Nephron progenitor cell (in vitro differentiated cells): ENCODE measurements at places on chromosomes 1 and 21.

DNA sequence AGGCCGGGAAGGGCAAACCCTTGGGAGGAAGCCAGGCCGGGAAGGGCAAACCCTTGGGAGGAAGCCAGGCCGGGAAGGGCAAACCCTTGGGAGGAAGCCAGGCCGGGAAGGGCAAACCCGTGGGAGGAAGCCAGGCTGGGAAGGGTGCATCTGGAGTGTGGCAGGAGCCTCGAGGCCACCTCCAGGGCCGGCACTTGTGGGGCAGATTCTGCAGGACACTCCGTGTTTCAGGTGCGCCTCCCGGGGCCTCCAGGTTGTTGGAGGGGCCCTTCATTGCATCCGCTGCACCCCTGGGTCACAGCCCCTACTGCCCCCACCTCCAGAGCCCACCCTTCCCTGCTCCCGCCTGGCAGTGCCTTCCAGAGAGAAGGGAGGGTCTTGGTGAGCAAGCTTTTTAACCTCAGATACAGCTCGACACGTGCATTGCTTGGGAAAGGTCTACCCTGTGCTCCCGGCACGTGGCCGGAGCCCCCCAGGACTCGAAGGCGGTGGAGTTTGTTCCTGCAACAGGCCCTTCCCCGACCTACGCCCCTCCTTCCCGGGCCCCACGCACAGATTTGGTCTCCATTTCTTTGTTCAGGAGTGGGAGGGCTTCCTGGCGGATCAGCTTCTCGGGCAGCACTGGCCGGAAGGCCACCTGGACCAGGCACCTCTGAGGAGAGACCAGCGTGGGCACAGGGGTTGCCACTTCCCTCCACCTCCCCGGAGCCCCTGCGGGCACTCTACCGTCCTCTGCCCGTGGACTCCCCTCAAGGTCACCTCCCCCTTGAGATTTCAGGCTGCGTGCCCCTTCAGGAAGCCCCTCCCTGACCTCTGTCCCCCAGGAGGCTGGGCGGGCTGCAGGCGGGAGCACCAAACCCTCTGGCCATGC lies 9.4 kb upstream of the TMEM52 start:
- no peak for DNase-seq

GRCh38 chr1:53927376-53927881 lies 18.1 kb downstream of the IFT25 start:
- no peak for DNase-seq

GRCh38 chr1:6653436-6654290 lies 29.0 kb downstream of the THAP3 start:
- DNase-seq, result no peak

DNA sequence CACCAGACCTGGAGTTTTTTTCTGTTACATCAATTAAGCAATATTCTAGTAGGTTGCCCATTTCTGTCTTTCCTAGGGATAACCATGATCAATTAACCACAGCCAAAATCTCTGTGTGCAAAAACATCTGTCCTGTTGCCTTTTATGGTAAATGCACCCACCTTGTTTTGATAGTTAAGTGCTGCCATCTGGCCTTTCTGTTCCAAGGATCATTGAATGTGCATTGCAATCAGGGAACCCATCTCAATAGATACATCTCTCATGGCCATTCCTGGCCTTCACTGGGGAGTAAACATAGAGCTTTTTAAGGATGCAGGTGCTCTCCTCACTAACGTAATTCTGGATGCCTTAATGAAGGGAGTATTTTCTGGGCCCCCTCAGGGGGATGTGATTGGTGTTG lies 111.8 kb upstream of the KIAA1614 start:
- DNase-seq, result no peak

- peak; percentile 27 for DNase-seq
Observed at GRCh38 chr21:30408782-30409494, 13.1 kb downstream of the KRTAP13-1 start.

DNA sequence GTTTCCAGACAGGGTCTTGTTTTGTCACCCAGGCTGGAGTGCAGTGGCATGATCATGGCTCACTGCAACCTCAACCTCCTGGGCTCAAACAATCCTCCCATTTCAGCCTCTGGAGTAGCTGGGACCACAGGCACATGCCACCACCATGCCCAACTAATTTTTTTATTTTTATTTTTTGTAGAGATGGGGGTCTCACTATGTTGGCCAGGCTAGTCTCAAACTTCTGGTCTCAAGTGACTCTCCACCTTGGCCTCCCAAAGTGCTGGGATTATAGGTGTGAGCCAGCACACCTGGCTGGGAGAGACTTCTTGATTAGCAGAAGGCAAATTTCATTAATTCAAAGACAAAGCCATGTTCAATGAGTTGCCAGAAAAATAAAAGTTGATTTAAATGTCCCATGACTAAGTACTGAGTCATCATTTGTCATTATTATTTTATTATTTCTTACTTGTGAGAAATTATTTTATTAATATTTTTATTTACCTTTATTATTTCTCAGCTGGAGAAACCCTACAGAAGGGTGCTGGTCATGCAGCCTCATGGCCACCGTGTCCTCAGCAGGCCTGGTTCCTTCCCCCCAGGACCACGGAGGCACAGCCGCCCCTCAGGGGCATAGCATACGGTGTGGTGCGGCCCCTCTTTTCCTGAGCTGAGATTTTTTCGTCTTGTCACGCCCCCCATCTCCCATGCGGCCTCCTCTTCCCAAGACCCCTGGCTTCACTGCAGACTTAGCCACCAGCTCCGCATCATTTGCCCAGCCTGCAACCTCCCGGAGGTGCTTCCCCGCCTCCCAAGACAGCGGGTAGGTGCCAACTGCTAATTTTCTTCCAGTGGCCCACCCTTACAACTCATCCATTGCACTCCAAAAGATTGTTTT lies 55.3 kb upstream of the SIM2 start:
- DNase-seq, result no peak

DNA sequence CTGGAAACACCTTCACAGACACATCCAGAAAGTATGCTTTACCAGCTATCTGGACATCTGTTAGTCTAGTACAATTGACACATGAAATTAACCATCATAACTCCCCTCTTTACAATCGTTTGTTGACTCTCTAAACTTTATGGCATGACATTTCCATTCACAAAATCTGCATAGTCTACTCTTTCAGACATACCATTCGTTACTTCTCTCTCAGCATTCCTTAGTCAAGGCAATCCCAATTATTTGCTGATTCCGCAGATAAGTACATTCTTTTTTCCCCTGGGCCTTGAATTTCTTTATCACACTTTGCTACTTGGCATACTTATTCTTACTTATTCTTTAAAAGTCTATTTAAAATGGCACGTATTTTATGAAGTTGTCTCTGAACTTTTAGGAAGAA lies 15.1 kb upstream of the CRB1 start:
- DNase-seq, result no peak

- peak; percentile 57 for DNase-seq
Observed at GRCh38 chr1:46549697-46550681, 1.5 kb downstream of the KNCN start.

- no peak for DNase-seq
Observed at GRCh38 chr1:46220808-46221207, 17.7 kb downstream of the LURAP1 start.

DNA sequence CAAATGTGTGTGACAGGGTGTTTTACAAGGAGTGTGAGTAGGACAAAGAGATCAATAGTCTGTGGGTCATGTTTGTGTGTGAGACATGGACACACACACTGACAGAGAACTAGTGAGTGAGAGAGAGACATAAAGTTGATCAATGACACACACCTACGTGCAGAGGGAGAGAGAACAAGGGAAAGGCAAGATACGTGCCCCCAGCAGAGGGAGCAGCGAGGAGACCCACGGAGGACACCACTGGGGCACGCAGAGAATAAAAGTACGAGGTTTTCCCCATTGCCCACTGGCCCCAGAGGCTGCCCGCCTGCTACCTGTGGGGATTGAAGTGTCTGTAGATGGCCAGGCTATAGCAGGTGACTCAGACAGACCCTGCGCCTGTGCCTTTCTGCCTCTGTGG lies 130.2 kb upstream of the CSF3R start:
- no peak for DNase-seq

DNA sequence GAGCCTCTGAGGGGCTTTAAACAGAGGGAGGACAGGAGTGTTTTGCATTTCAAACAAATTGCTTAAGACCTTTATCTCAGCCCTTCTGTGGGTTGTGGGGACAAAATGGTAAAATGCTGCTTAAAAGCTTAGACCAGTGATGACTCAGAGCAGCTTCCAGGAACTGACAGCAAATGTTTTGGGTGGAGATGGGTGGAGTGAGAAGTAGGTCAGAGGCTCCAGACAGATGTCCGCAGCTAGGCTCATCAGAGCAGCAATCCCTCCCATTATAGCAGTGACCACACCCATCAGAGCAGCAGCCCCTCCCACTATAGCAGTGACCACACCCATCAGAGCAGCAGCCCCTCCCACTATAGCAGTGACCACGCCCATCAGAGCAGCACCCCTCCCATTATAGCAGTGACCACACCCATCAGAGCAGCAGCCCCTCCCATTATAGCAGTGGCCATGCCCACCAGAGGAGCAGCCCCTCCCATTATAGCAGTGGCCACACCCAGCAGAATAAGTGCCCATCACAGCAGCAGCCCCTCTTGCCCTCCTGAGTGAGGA lies 532.2 kb downstream of the MATN1 start:
- peak; percentile 22 for DNase-seq

DNA sequence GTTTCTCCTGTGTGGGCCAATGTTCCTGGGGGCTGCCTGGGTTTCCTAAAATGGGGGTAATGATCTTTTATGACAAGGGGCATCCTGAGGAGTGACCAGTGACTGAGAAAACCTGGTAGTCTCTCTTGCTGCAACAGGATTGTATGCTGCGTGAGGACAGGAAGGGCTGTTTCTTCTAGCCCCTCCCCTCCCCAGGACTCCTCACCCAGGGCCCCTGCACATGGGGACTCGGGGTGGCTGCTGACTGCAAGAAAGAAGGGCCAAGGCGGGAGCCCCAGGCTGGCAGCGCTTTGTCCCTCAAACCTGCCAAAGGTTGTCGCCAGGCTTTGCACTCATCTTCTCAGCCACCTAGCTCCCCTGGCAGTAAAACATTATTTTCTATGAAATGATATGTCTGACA lies 442.4 kb downstream of the CAMTA1 start:
- no peak for DNase-seq

GRCh38 chr1:80305466-80305865 lies 1298.9 kb upstream of the ADGRL4 start:
- no peak for DNase-seq

DNA sequence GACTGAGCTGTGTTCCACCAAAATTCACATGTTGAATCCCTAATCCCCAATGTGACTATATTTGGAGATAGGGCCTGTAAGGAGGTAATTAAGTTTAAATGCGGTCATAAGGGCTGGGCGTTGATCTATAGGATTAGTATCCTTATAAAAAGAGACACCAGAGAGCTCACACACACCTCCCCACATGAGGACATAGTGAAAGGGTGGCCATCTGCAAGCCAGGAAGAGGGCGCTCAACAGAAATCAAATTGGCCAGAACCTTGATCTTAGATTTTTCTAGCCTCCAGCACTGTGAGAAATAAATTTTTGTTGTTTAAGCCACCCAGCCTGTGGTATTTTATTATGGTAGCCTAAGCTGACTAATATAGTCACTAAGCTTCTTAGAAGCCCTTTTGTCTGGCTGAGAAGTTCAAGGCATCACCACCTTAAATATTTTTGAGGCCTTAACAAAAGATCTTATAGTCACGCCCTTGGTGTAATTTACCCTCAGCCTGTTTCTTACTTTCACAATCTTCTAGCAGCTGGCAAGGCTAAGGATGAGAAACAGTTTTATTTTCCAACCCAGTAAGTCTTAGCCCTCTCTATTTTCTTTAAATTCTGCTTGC lies 28.8 kb downstream of the GORAB start:
- DNase-seq, result no peak

- DNase-seq, result no peak
Observed at GRCh38 chr1:98322966-98323365, 338.6 kb upstream of the SNX7 start.

GRCh38 chr1:94892604-94893254 lies 34.2 kb downstream of the CNN3 start:
- DNase-seq, result no peak

DNA sequence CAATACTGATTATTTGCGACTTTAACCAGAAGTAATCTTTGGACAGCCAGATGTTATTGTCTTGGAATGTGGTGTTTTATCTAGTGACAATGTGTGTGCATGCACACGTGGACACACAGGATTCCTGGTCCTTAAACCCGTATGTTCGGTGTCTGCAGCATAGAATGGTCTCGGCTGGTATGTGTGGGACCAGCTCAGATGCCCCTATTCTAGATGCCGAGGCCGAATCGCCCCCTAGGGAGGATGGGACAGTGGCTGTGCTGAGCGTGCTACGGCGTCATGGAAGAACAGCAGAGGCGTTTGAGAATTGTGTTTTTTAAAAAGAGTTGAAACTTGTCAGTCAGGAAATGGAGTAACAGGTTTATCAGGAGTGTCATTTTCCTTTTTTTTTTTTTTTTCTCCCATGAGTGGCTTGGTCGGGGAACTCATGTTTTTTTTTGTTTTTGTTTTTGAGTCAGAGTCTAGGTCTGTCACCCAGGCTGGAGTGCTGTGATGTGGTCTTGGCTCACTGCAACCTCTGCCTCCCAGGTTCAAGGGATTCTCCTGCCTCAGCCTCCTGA lies 30.1 kb downstream of the SKI start:
- DNase-seq, result no peak

- no peak for DNase-seq
Observed at GRCh38 chr1:228402641-228403025, 4.0 kb downstream of the TRIM11 start.

DNA sequence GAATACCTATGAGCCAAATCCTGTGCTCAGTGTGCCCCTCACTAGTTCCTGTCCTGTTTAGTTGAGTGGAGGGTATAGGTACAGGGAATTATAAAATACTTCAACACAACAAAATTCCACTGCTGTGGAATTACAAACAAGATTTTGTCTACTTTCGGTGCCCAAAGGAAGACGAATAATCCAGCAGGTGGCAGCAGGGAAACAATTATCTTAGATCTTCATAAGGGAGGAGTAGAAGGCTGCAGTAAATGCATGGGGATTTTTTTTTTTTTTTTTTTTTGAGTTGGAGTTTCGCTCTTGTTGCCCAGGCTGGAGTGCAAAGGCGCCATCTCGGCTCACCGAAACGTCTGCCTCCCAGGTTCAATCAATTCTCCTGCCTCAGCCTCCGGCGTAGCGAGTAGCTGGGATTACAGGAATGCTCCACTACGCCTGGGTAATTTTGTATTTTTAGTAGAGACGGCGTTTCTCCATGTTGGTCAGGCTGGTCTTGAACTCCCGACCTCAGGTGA lies 2.0 kb upstream of the PIP5K1A start:
- peak; percentile 19 for DNase-seq

DNA sequence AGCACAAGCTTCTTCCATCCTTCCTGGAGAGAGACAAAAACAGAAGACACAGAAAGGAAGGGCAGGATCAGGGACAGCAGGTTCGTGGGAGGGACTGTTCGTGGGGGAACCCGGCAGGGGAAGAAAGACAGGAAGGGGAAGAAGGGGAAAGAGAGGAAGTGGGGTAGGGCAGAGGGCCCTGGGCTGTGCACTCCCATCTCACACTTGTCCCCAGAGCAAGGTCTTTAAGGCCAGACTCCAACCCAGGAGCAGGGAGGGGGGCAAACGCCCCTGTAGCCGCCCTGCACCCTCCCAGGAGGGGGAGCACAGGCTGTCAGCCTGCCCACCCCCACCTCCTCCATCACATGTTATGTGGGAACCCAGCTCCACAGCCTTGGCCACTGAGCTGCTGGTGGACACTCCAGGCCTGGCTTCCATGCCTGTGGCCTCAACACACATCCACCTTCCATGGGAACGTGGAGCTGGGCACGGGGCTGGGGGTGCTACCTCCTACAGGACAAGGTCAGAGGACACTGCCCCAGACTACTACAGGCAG lies 9.3 kb downstream of the SLC19A1 start:
- no peak for DNase-seq

GRCh38 chr1:152244576-152245273 lies 20.7 kb upstream of the HRNR start:
- no peak for DNase-seq
